CD4-positive, alpha-beta T cell treated with Interleukin-15 for 4 hours (primary cell): ENCODE measurements at places on chromosomes 4 and X.

DNA sequence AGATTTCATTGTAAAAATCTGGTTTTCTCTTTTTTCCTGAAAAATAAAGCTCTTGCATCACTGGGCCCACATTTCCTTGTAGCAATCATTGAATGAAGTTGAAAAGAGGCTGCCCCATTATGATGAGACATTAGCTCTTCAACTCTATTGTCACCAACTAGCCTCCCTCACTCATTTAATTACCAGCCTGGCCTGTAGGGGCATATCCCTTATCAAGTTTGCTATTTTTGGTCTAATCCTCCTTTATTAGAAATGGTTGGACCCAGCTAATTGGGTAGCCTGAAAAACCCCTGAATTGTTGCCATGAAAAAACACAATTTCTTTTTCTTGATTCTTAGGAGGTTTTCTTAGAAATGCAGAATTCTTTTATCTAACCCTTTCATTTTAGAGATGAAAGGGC lies 164.6 kb upstream of the CASK start:
- DNase-seq = no peak

- no peak for DNase-seq
These were observed 118.5 kb upstream of the VCX2 start for GRCh38 chrX:8289523-8289922.

GRCh38 chr4:32440391-32440790 lies 1720.2 kb downstream of the PCDH7 start:
- DNase-seq = no peak

- DNase-seq = no peak
These were observed 141.3 kb downstream of the LDB2 start for GRCh38 chr4:16757080-16757521.
